ENCODE measurements at places on chromosomes 7 and 10.

DNA sequence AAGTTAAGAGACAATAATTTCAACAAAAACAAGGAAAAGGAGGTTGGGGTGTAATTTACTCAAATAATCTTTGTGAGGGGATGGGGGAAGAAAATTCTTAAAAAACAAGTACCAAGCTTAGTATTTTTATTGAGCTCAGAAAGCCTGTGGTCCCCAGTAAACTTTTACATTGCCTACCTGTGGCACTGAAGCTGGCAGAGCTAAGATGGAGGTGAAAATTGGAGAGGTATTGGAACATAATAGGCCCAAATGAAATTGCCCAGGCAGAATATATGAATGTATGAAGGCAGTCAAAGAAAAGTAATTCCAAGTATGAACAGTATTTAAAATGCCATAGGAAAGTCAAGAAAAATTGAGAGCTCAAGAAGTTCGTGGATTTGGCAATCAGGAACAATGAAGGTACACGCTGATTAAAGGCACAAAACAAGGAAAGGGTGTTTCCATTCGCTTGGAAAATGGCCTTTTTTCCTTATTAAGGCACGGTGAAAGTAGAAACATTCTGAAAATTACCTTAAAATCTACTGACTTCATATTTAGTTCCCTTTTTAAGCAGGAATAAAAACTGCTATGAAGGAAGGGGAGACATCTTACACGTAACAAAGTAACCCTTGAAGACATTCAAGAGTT is 3.4 kb upstream of the KMT2E start:
- no peak for DNase-seq

DNA sequence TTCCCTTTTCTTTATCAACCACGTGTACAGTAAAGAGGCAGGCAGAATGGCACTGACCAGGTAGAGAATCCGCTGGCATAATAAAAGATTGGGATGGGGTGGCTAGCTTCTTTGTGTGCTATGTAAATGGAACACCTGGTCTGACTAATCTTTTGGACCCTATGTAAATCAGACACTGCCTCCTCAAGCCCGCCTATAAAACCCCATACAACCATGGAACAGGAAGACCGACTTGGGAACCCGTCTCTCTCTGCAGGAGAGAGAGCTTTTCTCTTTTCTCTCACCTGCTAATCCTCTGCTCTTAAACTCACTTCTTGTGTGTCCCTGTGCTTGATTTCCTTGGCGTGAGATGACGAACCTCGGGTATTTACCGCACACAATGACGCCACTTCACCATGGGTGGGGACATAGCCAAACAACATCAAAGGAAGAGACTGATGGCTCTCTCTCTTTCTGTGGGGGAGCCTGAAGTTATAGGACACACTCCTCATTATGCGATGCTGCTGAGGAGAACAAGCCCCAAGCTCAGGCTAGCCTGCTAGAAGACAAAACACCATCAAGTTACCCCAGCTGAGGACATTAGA is 94.2 kb downstream of the ARL5B start:
- no peak for DNase-seq

DNA sequence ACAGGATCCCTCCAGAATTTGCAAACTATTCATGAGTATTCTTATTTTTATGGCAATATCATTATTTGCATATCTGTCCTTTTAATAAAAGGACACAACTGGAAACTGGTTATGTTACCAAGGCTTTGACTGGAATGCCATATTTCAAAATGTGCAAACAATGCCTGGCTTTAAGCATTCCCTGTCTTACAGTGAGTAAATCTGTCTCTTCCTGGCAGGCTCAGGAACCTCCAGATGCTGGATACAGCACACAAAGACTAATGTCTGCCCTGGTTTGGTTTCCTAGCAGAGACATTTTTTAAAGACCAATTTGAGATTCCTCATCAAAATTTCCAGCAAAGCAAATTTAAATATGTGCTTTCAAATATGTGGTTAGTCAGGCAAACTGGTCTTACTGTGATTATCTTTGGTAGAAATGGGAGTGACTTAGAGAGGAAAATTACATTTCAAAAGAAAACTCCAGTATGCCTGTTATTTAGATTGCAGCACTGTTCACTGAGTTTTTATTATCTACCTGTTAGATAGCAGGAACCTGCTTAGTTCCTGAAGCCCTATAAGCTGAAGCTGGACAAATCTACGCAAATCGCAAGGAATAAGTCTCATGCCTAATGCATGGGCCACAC is 31.3 kb downstream of the RNF216 start:
- no peak for DNase-seq

DNA sequence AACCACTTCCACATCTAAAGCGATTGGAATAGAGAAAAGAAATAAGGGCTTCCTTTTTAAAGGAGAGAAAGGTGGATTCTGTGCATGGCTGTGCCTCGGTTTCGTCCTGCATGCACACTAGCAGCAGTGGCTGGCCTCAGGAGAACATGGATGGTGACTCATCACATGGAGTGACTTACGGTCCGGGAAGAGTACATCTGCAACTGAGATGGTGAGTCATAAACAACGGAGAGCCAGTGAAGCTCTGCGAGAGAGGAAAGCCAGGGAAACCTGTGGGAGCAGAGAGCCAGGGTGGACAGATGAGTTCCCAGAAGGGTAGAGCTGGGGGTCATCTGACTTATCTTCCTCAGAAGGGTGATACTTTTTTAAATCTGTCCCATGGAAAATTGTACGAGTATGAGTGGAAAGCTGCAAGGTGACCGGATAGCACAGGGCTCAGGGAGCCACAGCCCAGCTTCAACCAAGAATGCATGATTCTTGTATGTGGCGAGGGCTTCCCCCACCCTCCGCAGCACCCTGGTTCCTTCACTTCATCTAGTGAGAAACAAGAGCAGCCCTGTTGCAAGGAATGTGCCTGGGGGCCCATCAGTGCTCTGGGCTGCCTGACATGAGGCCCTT is 259.1 kb downstream of the KLF6 start:
- DNase-seq, result no peak

DNA sequence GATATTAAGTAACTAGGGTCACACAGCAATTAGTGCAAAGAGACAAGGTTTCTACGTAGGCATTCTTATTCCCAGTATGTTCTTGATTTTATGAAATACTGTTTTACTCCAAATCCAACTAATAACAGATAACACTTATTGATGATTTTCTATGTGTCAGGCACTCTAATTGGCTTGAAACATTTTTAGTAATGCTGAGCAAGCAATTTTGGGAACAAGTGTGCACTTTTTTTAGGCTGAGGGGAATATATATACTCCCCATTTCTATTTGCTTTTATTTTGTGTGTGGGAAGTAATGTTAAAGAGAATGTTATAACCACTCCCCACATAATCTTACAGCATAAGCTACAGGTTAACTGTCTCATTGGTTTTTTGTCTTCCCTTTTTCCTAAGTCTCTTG is 4.2 kb upstream of the SORCS1 start:
- DNase-seq, result no peak

DNA sequence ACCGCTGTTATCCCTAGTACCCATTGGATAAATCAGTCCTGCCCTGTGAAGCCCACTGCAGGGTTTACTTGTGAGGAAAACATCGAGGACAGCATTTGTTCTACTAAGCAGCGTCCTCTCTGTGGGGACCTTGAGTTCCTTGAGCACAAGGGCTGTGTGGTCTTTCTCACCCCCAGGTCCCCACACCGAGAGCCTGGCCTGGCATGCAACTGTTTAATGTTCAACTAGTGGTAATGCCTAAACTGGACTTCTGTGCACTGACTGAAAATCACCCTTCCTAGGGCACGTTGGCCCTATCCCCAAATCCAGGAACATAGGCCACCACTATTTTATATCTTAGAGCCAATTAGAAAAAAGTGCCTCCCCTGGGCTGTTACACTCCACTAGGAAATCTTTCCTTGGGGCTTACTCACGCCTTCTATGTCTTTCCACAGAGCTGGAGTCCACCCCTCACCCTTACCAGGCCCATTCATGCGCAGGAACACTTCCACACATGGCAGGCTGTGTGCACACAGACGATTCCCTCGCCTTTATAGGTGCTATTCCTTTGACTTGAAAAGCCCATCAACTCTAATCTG is 1.7 kb upstream of the TMEM213 start:
- DNase-seq, result no peak

GRCh38 chr10:97708976-97709946 is 4.3 kb upstream of the MARVELD1 start:
- DNase-seq, result no peak

- DNase-seq, result no peak
Observed at GRCh38 chr7:12719981-12720865, 32.8 kb downstream of the ARL4A start.

DNA sequence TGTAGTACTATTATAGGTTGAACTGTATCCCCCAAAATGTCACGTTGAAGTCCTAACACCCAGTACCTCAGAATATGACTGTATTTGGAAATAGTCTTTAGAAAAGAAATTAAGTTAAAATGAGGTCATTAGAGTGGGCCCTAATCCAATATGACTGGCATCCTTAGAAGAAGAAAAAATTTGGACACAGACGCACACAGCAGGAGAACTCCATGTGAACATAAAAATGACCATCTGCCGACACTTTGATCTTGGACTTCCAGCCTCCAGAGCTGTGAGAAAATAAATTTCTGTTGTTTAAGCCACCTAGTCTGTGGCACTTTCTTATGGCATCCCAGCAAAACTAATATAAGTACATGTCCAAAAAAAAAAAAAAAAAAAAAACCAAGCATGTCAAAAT is 225.8 kb downstream of the PARD3 start:
- no peak for DNase-seq

DNA sequence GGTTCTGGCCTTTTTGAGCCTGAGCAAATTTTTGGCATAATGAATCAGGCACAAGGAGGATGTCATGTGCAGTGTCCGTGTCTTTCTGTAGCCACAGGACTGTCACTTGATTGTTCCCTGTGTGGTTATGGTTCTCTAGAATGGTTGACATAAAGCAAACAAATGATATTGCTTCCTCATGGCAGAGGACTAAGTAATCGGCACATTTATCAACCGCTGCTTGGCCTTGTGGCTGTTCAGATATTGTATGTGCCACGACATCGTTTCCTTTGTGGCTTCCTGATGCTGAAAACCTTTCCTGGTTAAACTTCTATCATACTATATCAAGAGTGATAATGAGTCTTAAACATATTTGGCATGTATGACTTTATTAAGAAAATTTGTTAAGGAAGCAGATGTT is 598.8 kb downstream of the SUGCT start:
- no peak for DNase-seq

DNA sequence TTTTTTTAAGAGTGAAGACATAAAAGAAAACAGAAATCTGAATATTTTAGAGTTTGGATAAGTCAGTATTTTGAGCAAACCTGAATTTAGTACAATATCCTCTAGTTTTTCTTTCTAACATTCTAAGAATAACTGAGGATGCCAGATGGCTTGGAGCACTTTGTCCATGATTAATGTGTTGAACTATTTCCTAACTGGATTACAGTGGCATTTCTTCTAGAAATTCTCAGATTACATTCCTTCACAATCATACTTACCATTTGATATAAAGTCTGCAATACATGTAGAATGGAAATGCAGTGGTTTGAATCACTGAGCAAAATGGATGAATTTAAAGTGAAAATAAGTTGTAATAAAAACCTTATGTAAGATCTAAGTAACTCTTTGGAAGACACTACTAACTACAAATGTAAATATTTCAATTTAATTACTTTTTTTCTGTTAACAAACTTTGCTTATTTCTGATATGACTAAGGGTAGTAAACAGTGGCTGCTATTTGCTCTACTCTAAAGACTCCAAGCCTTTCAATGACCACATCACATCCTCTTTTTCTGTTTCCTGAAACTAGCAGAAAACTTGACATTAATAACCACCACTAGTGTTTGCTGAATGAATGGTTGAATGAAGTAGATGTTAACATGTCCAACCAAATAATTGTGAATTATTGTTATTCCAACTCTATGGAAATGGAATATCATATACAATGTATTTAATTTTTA is 102.8 kb downstream of the PRKG1 start:
- no peak for DNase-seq

DNA sequence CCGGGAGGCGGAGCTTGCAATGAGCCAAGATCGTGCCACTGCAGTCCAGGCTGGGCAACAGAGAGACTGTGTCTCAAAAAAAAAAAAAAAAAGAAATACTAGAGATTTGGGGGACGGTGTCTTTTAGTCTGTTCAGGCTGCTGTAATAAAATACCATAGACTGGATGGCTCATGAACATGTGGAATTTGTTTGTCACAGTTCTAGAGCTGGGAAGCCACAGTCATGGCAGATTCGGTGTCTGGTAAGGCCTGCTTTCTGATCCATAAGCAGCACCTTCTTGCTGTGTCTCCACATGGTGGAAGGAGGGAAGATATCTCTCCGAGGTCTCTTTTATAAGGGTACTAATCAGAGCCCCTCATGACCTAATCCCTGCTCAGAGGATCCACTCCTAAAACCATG is 102.7 kb upstream of the MKLN1 start:
- DNase-seq, result no peak

- DNase-seq, result no peak
Observed at GRCh38 chr7:148191391-148192065, 399.0 kb upstream of the C7orf33 start.

DNA sequence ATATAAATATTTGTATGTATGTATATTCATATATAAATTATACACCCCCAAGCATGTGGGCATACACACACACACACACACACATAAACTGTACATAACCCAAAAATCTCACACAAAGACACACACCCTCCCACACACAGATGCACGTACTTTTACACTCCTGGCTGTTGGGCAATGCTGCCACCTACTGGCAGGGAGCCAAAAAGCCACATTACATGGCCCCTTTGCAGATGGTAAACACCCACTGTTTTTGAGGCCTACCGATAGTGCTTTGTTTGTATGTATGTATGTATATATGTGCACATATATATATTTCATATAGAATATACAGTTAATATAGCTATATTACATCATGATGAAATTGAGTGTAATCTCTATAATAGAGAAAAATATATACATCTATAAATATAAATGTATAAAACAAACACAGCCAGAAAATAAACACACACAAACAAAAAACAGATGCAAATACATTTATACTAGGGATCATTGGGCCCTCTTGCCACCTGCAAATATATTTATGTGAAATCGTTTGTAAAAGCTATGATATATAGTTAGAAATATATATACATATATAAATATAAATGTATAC is 120.1 kb upstream of the ACBD5 start:
- peak; percentile 71 for DNase-seq

DNA sequence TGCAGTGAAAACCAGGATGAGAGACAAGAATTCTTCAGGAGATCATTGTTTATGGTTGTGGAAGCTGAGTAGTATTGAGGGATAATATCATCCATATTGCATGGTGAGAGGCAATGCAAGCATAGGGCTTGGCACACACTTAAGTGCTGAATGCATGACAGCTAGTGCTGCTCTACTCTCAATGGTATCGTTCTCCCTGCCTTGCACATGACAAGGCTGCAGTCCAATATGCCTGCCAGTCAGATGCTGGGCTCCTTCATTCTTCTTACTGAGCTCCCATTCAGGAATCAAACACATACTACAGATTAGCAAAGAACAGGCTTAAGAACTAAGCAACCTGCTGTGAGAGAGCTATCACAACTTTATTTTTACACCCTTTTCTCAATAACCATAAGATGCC is 72.2 kb downstream of the SORCS1 start:
- DNase-seq, result no peak

GRCh38 chr7:25171516-25171915 is 46.5 kb upstream of the CYCS start:
- no peak for DNase-seq
